ENCODE measurements at places on chromosomes 12 and 14. TPM values are rescaled to one million over a fixed set of nuclear protein-coding genes. Genes with fewer than 3 reads are reported as not detected.

NTN4 gene
- total RNA-seq, result 60.9 TPM

NOP9 gene
- total RNA-seq, result 19.9 TPM

LRP1-AS gene
- total RNA-seq, result not detected

FLRT2 gene
- total RNA-seq, result 21.2 TPM

SAMD15 gene
- total RNA-seq, result 0.71 TPM

CCDC196 gene
- not detected for total RNA-seq

SLC10A1 gene
- total RNA-seq, result not detected

DNA sequence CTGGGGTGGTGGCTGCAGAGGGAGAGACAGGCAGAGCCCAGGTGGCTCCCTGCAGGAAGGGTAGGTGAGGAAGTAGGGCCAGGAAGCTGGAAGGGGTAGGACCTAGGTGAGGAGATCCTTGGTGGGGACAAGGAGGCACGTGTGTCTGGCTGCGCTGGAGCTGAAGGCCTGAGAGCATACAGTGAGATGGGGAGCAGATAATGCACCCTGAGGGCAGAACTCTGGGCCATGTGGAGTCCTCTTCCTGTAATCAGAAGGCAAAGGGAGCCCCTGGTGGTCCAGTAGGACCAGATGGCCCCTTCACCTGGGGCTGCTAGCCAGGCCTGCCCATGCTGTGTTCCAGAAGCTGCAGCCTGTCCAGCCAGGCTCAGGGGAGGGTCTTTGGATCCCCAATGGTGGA, 15.3 kb upstream of the KRT80 start:
- H3K27me3 ChIP-seq, result no peaks in the 10 kb centered on the region
- no peak overlapping the region for H3K27ac ChIP-seq
- DNase-seq, result no peak
- H3K36me3 ChIP-seq, result no peaks in the 10 kb centered on the region
- H3K4me3 ChIP-seq, result no peak overlapping the region

DNA sequence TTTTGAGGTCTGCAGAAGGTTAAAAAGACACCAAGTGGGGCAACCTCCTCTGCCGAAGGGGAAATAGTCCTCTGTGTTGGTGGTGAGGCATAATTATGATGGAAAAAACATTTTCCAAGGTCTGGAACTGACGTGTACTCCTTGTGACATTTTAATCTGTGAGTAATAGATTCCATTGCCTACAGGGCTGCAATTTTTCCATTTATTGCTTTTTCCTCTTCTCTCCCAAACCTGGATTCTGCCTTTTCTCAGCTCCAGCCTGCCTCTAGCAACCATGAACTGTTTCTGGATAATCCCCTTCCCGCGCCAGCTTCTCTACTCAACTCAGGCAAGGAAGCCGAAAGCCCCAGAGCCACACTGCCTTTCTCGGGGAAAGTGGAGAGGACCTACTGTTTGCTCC, 230.1 kb upstream of the PLXNC1 start:
- peak overlapping the region; percentile 99 for H3K27ac ChIP-seq
- no peak overlapping the region for H3K4me3 ChIP-seq
- H3K27me3 ChIP-seq, result no peaks in the 10 kb centered on the region
- no peak for DNase-seq
- H3K4me1 ChIP-seq, result peaks cover 3% of the 10 kb centered on the region
- no peaks in the 10 kb centered on the region for H3K36me3 ChIP-seq

DNA sequence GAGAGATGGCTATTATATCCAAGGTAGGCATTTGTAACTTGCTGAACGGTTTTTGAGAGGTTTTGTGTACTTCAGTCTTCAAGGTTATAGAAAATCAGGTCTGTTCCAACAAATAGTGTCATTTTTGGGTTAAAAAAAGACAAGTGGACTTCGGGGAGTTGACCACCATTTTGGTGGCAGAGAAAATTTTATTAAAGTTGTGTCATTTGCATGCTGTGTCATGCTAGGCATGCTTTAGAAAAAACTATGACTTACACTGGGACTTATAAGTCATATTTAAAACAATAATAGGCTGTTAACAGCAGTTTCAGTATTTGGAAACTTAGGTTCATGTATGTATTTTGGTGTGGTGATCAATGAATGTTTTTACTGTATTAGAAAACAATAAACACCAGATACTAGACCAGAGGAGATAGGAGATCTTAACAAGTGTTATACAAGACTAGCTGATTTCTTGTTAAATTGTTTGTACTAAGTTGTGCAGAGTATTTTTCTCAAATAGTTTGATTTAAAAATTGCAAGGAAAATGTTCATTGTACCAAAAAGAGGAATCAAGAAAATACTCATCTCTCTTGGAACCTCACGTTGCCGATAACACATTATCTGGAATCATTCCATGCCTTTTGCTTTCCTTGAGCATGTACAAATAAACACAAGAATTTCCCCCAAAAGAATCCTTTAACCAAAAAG, 1.4 kb downstream of the RAN start:
- peak overlapping the region; percentile 54 for H3K4me3 ChIP-seq
- DNase-seq, result no peak
- no peaks in the 10 kb centered on the region for H3K4me1 ChIP-seq

- no peak overlapping the region for H3K27ac ChIP-seq
- no peak for DNase-seq
- H3K4me1 ChIP-seq, result no peaks in the 10 kb centered on the region
These were observed 554.5 kb downstream of the TMEM121 start for GRCh38 chr14:106080922-106081321.

- H3K4me1 ChIP-seq, result peaks cover 21% of the 10 kb centered on the region
- H3K27ac ChIP-seq, result no peak overlapping the region
- H3K4me3 ChIP-seq, result no peak overlapping the region
- no peaks in the 10 kb centered on the region for H3K36me3 ChIP-seq
These were observed 26.2 kb downstream of the SUSD6 start for GRCh38 chr14:69637503-69638031.

DNA sequence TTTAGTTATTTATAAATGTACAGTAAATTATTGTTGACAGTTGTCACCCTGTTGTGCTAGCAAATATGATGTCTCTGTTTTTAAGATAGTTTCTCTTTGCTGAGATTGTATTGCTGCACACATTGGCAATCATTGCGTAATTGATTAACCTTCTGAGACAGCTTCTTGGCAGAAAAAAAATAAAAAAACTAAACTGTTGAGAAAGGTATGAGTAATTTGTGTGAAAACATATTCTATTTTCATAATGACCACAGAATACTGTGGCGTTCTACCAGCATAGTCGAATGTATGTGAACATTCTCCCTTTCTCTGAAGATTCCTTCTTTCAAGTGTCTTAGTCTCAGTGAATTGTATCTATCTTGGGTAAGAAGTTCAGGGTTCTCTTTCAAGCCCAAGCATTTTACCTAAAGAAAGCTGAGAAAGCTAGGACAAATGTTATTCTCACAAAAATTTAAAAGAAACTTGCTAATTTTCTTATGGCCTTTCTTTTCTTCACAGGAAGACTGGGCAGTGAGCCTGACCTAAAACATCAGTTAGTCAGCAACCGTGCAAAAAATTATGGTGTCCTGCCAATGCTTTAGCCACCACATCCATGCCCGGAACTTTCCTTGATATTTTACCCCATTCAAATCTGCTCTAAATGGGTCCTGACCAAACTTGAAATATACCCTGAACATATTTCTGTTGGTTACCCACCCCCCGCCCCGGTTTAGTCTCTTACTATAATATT, 69.0 kb upstream of the REP15 start:
- no peak for DNase-seq
- H3K4me1 ChIP-seq, result peaks cover 2% of the 10 kb centered on the region
- H3K27ac ChIP-seq, result peak overlapping the region; percentile 43
- H3K36me3 ChIP-seq, result no peaks in the 10 kb centered on the region

- no peak overlapping the region for H3K4me3 ChIP-seq
- H3K36me3 ChIP-seq, result no peaks in the 10 kb centered on the region
- H3K4me1 ChIP-seq, result no peaks in the 10 kb centered on the region
These were observed 74.6 kb upstream of the PTPRB start for GRCh38 chr12:70711831-70712230.

DNA sequence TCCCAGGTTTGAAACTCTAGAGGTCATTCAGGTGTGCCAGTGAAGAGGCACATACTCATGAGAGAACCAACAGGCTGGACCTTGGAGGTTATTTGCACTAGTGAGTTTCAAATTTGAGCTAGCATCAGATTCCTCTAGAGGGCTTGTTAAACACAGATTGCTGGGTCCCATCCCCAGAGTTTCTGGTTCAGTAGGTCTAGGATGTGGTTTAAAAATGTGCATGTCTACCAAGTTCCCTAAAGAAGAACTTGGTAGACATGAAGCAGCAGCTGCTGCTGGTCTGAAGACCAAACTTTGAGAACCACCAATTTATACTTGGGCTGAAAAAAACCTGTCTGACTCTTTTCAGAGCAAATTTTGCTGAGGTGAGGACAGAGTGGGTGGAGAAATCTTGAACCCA, 61.7 kb downstream of the SUSD6 start:
- H3K4me1 ChIP-seq, result peaks cover 26% of the 10 kb centered on the region
- H3K36me3 ChIP-seq, result no peaks in the 10 kb centered on the region
- H3K27ac ChIP-seq, result no peak overlapping the region

DNA sequence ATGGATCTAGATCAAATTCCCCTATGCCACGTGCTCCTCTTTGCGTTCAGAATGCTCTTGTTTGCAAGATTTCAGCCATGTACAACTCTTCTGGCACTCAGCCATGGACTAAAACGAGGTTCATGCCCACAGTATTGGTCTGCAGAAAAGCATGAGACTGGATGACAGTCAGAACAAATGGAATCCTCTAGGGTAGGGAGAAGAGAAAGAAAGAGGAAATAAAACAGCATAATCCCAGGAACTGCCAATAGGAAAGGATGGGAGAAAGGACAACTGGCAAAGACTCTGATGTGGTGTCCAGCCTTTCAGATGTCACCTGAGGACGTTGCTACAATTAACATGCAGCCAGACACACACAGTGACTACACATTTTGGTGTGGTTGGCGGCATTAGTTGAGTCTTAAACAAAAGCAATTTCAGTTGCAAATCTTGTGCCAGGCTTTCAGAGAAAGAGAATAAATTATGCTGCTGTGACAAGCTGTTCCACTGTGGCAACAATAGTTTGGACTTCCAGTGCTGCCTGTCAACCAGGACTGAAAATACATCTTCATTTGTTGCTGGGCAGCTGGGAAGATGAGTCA, 338.0 kb downstream of the RGS6 start:
- H3K4me1 ChIP-seq, result no peaks in the 10 kb centered on the region
- no peaks in the 10 kb centered on the region for H3K27me3 ChIP-seq
- no peaks in the 10 kb centered on the region for H3K36me3 ChIP-seq
- DNase-seq, result no peak
- no peak overlapping the region for H3K27ac ChIP-seq

DNA sequence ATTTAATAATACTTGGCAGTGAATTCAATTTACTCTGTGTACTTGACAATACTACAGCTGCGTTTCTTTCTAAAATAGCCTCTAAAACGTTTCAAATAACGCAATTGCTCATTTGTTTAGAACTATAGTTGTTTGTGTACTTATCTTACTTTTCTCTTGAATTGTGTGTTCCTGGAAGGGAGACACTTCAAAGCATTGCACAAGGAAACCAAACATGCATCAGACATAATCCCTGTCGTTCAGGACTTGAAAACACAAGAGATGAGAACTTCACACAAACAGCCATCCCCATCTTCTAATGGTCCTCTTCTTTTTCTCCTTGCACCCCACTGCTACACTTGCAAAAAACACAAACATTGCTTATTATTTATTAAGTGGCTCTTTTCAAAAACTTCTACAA, 38.5 kb downstream of the PTGER2 start:
- H3K4me1 ChIP-seq, result peaks cover 3% of the 10 kb centered on the region
- no peak for DNase-seq
- no peaks in the 10 kb centered on the region for H3K27me3 ChIP-seq
- no peak overlapping the region for H3K4me3 ChIP-seq
- H3K36me3 ChIP-seq, result no peaks in the 10 kb centered on the region

- H3K27me3 ChIP-seq, result no peaks in the 10 kb centered on the region
- H3K27ac ChIP-seq, result no peak overlapping the region
- no peak for DNase-seq
- no peaks in the 10 kb centered on the region for H3K4me1 ChIP-seq
- no peaks in the 10 kb centered on the region for H3K36me3 ChIP-seq
These were observed 285.0 kb upstream of the RGS6 start for GRCh38 chr14:71647086-71647784.

- no peaks in the 10 kb centered on the region for H3K27me3 ChIP-seq
- H3K36me3 ChIP-seq, result no peaks in the 10 kb centered on the region
- peak overlapping the region; percentile 87 for H3K27ac ChIP-seq
- no peak for DNase-seq
These were observed 40.9 kb upstream of the SMUG1 start for GRCh38 chr12:54229624-54230212.

DNA sequence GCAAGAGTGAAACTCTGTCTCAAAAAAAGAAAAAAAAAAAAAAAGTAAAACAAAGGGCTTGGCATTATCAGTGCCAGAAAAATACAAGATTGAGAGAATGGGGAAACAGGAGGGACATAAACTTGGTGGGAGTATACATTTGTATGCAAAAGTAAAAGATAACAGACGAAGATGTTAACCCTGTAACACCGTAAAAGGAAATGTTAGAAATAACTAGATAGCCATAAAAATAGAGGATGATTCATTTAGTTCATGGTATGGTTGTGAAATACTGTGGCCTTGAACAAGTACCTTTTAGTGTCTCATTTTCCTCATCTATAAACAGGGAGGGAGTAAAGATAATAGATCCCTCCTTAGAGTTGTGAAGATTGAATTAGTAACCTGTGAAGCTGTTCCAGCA, 33.3 kb downstream of the ATP2A2 start:
- H3K36me3 ChIP-seq, result peaks cover 2% of the 10 kb centered on the region
- H3K27me3 ChIP-seq, result no peaks in the 10 kb centered on the region
- H3K4me1 ChIP-seq, result peaks cover 6% of the 10 kb centered on the region
- H3K27ac ChIP-seq, result no peak overlapping the region

DNA sequence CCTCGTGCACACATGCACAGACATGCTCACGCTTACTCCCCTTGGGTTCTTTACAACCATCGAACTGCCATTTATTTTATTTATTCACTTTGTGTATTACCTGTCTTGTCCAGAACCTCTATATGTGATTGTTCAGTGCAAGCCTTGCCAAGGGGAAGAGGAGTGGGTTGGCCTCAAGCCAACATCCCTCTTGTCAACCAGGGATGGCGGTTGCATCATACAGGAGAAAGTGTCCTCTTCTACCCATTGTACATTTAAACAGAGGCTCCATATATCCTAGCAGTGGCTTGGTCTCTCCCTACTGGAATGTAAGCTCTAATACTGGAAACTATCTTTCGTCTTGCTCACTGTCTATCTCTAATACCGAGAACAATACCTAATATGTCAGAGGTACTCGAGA, 108.4 kb downstream of the C12orf42 start:
- H3K36me3 ChIP-seq, result no peaks in the 10 kb centered on the region
- H3K27me3 ChIP-seq, result no peaks in the 10 kb centered on the region
- no peak overlapping the region for H3K27ac ChIP-seq
- H3K4me1 ChIP-seq, result no peaks in the 10 kb centered on the region
- no peak overlapping the region for H3K4me3 ChIP-seq

DNA sequence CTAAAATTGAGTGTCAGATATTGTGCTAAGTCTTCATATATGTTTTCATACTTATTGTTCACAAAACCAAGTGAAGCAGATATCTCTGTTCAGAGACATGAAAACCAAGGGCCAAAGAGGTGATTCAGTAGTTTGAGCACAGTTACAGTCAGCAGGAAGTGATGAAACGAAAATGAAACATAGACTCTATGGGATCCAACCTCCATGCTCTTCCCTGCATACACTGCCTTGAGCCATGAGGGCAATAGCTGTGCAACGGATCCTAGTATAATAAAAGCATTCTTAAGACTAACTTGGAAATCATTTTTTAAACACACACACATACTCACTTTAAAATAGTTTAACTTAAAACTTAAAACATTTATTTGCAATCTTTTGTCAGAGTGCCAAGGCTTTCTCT, 27.9 kb downstream of the ESR2 start:
- H3K4me3 ChIP-seq, result no peak overlapping the region
- no peaks in the 10 kb centered on the region for H3K27me3 ChIP-seq
- no peaks in the 10 kb centered on the region for H3K36me3 ChIP-seq
- no peaks in the 10 kb centered on the region for H3K4me1 ChIP-seq
- DNase-seq, result no peak

Measured in aorta (tissue), 5 donors.